ENCODE measurements at places on chromosomes 3 and 15.

DNA sequence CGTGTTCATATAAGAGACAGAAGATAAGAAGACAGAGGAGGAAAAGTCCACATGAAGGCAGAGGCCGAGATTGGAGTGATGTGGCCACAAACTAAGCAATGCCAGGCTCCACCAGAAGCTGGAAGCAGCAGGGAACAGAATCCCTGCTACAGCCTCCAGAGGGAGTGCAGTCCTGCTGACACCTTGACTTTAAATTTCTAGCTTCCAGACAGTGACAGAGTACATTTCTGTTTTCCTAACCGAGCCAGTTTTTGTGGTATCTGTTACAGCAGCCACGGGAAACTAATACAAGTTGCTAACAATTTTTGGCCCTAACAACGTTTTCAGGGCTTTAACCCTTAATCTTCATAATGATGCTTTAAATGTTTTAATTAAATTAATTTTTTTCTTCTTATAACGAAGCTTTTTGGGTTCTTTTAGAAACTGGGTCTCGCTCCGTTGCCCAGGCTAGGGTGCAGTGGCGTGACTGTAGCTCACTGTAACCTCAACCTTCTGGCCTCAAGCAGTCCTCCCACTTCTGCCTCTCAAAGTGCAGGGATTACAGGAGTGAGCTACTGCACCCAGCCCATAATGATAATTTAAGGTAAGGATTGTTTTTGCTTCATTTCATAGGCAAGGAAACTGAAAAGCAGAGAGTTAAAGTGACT, 202.3 kb upstream of the PROK2 start:
- DNase-seq = no peak

DNA sequence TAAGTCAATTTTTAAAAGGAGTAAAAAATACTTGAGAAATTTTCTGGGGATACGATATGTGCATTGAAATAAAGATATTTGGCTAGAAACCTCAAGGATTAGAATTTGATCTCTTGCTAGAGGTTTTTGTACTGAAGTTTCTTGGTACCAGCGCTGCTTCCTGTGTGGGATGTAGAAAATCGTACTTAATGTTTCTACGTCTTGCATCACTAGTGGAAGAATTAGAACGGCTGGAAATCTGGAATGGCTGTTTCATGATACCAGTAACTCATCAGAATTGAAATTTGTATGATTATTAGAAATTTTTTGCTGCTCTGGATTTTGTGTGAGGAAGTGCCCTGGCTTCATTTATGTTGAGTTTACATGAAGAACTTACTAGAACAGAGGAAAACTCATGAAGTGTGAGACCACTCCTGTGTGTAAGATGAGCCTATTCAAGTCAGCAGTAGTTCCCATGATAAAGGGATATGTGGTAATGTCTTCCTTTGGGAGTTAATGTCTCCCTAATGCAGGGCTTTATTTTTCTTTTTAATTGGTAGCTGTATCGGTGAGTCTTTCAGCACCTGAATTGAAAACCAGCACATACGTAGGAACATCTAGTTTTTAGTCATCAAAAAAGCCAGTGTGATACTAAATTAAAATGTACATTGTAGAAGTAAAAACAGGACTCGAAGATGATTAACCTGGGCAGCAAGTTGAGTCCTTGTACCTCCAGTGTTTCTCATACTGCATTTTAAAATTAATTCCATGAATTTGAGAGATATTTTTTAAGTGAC, 3.2 kb downstream of the KBTBD8 start:
- no peak for DNase-seq

DNA sequence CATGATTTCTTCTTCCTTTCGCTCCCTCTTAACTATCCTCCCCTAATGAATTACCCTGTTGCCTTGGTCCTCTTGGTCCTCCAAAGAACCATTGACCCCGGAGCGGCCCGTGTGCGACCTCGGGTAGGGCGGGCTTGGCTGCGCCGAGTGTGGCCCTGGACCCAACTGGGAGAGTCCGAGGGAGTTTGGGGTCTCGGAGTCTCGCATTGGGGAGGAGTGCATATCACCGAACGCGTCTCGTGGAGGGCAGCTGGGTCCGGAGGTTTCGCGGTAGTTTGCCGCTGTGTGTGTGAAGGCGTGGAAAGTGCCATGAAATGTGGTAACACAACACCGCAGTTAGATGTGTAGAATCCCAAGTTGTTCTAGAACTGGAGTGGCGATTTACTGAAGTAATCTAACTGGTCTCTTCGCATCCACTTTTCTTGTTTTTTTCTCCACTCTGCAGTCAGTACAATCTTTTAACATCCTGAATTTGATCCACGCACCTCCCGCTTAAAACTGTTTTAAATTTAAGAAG, 363 bp downstream of the GTF2E1 start:
- no peak for DNase-seq

GRCh38 chr15:57003418-57003817, 85.0 kb downstream of the TCF12 start:
- no peak for DNase-seq

DNA sequence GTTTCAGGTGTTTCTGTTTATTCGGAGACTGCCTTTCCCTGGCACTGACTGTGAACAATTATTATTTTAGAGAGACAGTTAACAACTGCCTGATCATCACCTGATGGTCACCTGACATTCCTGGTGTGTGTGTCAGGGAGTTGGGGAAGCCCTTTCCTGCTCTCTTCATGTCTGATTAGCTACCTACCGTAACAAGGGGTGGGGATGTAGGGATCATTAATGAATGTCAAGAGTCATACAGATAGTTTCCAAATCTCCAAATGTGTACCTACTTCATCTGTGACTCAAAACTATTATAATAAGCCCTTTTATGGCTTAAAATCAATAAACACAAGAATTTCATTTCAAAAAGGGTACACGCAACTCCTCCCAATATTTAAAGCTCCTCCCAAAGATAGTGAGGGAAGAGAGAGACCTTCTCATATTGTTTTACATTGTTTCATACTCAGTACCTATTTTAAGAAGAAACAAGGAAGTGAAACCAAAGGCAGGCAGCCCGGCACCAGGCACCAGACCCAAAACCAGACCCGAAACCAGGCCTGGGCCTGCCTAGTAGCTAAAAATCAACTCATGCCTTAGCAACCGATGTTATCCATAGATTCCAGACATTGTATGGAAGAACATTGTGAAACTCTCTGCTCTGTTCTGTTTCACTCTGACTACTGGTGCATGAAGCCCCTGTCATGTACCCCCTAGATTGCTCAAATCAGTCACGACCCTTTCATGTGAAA, 844.9 kb upstream of the ALCAM start:
- no peak for DNase-seq

GRCh38 chr3:69370901-69371301, 15.0 kb downstream of the FRMD4B start:
- DNase-seq = no peak
